ENCODE measurements at places on chromosomes 7 and 10.
A peak's percentile ranks its signal among the peaks of the same experiment; 100 is the strongest.

- DNase-seq, result no peak
These were observed 306.4 kb downstream of the FGFR2 start for GRCh38 chr10:121291823-121292222.

DNA sequence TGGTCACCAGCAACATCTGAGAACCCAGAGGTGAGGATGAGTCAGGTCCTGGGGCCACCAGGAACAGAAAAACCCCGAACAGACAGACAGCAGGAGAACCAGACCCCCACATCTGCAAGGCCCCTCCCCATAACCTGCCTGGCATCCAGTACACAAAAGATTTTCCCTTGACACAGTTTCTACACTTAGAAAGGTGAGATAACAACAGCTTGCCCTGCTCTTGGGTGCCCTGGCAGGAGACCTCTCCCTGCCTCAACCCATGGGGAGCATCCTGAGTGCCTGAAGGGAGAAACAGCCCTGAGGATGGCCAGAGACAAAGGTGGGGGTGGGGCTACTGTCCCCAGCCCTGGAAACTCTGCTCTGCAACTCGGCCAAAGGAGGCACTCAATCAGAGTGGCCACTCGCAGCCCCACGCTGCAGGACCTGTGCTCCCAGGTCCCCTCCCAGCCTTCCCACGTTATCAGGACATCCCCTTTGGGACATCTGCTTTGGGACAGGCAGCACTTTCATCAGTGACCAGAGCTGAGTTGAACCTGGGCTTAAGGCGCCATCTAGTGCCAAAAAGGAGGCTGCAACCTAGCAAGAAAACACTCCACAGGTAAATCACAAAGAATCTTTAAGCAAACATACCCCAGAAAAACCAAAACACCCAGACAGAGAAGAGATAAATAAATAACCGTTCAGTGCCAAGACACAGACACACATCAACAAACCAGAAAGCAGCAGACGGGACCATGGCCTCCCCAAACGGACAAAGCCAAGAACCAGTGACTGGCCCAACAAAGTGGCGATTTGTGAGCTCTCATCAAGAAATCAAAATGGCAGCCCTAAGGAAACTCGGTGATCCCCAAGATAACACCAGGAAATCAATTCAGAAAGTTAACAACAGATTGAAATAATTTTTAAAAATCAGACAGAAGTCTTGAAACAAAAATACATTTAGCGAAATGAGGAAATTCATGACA, 233.7 kb downstream of the PTPRN2 start:
- no peak for DNase-seq

DNA sequence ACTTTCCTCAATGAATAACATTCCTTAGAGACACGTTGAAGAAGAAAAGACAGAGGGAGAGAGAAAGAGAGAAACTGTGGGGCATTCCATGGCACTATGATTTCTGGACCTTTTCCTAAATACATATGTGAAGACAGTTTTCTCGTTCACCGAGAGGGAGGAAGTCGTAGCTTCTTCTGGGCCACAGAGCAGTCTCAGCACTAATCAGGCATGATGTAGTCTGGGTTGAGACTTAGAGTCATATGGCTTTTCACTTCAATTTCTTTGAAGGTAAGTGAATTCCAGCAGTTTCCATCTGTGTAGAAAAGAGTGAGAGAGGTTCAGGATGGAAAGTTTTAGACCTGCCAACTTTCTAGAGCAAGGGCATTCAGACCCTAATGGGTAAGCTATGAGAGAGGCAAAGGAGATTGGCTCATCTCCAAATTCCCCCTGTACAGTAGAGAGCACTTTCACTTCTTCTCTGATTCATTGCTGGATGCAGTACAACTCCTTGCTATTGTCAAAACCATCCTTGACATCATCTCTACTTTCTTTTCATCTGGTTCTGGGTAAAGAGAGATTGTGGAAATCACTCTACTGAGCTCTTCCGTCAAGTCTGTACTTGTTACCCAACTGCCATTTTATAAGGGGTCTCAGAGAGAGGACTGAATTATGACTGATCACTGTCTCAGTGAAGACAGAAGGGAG, 31.5 kb upstream of the OR9A4 start:
- no peak for DNase-seq

DNA sequence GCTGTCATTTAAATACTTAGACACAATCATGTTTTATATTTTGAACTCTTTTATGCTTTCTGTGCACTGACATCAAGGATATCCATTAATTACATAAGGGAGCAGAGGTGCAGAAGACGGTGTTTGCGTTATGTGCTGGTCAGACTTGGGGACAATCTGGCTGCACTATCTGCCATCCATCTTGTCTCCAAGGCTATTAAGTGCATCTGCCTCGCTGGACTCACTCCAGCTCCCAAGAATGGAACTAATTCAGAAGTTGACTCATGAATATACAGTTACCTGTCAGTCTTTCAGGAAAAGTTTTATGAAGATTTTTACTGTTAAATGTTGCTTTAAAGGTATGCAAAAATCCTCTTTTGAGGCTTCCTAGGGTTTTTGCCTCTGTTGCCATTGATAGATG, 391.0 kb downstream of the SUGCT start:
- DNase-seq, result no peak

DNA sequence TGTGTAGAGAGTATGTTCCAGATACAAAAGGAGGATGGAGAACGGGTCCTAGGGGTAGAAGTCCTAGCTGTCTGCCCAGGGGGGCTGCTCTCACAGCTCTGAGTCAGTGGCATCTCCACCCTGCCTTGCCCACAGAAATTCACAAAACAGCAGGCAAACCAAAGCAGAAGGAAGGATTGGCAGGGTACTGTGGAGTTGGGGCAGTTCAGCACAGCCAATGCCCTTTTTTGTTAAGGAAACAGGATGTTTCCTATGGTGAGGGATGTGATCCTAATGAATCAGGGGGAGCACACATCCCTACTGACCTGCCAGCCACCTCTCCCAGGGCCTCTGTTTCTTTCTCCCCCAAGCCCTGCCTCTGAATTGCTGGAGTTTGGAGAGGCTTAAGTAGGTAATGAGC, 457.6 kb downstream of the PLXNA4 start:
- no peak for DNase-seq

GRCh38 chr7:24665564-24666294, 91.5 kb downstream of the GSDME start:
- peak; percentile 7 for DNase-seq

GRCh38 chr7:156091519-156092080, 279.3 kb upstream of the SHH start:
- DNase-seq, result no peak

DNA sequence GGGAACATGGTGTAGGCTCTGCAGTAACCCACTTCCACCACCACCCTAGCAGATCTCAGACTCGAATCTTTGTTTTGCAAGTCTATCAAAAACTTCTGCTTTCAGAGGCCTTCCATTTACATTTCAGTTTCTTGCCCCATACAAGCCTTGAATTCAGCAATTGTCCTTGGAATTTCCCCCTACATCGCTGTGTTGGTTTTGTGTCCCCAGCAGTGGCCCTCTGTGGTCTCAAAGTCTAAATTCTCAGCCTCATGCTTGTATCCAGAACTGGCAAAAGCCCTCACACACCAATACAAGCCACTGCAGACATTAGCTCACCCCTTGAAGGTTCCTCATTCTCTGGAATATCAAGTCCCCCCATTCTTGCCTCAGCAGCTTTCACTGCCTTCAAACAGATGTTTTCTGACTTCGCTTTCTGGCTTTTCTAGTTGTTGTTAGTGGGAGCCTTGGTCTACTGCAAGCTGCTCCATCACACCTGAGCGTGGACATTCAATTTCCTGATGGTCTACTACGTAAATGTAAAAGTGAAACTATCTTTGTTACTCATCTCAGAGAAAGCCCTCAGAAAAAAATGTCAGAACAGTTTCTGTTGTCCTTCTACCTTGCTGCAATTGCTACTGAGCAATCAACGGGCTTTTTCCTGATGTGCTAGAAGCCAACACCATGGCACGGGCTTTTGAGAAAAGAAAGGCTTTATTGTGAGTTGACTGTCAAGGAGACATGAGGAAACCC, 1.8 kb upstream of the NUB1 start:
- DNase-seq, result no peak

DNA sequence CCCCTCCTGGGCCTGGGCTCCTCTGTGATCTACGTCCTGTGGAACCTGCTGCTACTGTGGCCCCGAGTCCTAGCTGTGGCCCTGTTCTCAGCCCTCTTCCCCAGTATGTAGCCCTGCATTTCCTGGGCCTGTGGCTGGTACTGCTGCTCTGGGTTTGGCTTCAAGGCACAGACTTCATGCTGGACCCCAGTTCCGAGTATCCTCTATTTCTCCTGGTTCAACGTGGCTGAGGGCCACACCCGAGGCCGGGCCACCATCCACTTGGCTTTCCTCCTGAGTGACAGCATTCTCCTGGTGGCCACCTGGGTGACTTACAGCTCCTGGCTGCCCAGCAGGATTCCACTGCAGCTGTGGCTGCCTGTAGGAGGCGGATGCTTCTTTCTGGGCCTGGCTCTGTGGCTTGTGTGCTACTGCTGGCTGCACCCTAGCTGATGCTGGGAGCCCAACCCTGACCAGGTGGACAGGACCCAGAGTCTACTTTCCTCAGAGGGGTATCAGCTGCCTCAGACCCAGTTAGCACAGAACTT, 37.8 kb upstream of the MMD2 start:
- DNase-seq, result no peak

- no peak for DNase-seq
These were observed 36.6 kb downstream of the ERCC6 start for GRCh38 chr10:49502358-49502757.

DNA sequence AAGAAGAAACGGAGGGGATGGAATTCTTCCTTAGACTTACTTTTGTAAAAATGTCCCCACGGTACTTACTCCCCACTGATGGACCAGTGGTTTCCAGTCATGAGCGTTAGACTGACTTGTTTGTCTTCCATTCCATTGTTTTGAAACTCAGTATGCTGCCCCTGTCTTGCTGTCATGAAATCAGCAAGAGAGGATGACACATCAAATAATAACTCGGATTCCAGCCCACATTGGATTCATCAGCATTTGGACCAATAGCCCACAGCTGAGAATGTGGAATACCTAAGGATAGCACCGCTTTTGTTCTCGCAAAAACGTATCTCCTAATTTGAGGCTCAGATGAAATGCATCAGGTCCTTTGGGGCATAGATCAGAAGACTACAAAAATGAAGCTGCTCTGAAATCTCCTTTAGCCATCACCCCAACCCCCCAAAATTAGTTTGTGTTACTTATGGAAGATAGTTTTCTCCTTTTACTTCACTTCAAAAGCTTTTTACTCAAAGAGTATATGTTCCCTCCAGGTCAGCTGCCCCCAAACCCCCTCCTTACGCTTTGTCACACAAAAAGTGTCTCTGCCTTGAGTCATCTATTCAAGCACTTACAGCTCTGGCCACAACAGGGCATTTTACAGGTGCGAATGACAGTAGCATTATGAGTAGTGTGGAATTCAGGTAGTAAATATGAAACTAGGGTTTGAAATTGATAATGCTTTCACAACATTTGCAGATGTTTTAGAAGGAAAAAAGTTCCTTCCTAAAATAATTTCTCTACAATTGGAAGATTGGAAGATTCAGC, 158.7 kb upstream of the LANCL2 start:
- no peak for DNase-seq

DNA sequence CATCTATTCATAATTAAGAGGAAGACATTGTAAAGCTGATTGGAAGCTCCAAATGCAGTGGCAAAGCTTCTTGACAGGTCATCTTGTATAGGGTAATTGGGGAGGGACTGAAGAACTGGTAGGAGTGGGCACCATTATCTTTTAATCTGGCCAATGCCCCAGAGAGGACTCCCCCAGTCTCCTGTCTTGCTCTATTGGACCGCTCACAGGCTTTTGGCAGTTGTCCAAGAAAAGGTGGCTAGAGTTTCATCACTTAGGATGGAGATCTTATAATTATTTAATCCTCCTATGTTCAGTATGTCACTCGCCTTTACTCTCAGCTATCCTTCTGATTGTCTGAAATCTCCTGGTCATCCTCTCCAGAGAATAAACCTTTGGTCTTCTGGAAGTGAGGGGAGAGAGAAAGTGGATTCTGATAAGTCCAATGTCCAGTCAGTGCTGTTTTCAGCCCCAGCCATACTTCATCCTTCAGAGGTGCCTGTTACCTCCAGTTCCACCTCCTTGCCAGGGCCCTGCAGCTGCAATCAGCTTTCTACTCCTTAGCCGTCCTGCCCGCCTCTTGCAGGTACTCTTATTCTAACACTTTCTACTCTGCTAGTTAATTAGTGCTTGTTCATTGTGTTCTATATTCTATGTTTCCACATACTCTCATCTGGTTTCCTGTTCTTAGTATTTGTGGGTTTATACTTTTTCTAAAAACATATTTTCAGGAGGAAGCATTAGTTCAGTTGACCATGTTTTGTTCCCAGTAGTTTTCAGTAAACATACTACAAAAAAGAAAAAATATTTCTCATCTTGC, 241.6 kb downstream of the NSUN6 start:
- no peak for DNase-seq

DNA sequence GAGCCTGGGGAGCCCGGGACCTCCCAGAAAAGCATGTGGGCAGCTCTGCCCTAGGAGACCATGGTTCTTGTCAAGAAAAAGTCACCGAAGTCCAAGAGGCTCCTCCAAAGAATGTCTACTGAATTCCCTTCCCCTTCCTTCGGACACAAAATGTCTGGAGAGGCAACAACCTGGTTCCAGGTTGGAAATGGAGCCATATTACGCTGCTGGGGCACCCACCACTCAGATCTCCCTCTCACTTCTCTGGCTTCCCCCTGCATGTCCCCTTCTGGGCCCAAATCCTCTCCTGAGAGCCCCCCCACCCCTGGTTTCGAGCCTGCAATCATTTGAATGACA, 52.6 kb downstream of the RGS10 start:
- DNase-seq, result no peak
